ENCODE measurements at places on chromosomes 12 and 14.

- DNase-seq, result no peak
Observed at GRCh38 chr12:116838365-116838764, 42.9 kb downstream of the HRK start.

- DNase-seq, result no peak
Observed at GRCh38 chr12:78189656-78190055, 359.0 kb downstream of the NAV3 start.

GRCh38 chr14:68243450-68244010 lies 424.0 kb downstream of the RAD51B start:
- DNase-seq, result no peak

DNA sequence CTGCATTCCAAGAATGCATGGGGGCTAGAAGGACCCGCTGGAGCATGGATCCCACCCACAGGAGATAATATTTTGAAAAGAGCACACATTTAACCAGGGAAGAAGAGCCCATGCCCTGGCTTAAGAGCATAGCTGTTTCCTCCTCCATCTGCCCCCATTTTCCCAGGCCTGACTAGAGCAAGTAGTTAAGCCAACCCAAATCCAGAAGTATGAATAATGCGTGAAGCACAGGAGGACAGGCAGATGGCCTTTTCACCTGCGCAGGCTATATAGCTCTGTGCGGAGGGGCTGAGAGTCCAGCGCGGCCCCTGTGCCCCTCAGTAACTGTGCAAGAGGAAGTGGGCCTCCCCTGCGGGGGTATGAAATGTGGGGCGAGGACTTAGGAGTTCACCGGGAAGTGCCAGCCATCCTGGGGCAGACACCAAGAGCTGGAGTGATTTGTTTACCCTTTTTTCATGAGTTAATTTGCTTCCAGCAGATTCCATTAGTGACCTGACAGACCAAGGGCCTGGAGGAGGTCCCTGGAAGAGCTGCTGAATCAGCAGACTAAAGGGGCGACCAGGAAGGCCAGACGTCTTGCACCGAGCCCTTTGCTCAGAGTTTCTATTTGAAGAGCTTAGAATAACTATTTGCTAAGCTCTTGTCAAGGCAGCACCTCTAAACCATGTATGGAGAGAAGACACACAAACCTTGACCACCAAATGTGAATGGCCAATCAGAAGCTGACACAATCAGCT lies 37.2 kb downstream of the DPF3 start:
- no peak for DNase-seq

DNA sequence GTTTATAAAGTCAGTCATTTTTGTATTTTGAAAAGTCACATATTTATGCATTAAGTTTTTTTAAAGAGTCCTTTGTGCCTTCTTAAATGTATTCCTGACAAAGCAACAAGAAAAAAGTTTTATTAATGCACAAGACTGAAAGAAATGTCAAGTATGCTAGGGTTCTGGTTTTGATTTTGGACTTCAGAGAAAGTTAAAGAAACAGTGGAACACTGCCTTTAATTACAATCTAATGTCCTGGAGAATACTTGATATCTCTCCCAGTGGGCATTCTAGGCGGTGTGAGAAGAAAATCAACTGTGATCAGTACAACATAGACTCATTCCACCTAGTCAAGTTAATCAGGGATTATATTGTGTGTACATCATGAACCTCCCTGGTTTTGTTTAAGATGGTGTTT lies 49.9 kb downstream of the PRICKLE1 start:
- no peak for DNase-seq

DNA sequence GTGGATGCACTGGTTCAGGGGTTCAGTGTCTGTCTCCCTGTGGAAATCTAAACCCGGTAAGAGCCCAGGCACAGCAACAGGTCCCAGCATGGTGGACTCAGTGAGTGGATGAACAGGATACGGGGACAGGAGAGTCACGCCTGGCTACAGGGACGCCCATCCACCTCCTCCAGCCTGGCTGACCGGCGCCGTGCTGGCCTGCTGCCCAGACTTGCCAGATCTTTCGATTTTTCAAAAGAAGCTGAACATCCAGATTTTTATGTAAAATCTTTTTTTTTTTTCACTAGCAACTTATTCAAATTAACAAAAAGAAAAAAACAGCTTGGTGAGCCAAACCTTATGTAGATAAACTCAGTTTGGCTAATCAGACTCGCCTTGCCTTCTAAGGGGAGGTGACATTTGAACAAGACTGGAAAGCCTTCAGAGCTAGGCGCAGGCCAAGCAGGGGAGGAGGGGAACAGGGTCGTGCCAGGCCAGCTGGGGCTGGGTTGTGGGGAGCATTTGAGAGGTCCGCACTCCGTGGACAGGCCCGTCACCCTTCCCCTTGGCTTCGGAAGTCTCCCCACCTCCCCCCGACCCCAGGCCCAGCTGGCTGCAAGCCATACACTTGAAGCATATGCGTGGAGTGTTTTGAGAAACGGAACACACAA lies 87.8 kb upstream of the NCOR2 start:
- no peak for DNase-seq

DNA sequence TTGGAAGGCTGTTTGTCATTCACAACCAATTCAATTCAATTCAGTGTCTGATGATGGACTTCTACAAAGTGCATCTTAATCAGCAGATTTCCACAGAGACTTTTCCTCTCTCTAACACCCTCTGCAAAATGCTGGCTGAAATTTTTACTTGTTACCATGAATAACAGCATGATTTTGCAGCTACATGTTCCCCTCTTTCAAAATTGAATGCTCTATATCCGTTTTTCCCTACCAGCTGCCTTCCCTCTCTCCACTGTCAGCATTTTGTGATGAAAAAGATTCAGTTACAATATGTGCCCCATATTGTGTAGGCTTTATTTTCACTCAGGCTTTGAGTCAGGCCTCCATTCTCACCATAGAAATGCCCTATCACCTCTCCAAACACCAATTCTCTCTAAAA lies 334.6 kb downstream of the SYT1 start:
- DNase-seq, result no peak
